GM06990 (cell line): ENCODE measurements at places on chromosomes 2 and 18.
A peak's percentile ranks its signal among the peaks of the same experiment; 100 is the strongest.

- DNase-seq = no peak
Measured at GRCh38 chr2:166436976-166437375, 57.1 kb downstream of the SCN7A start.

- DNase-seq = no peak
Measured at GRCh38 chr2:41906338-41906725, 141.5 kb upstream of the PKDCC start.

- DNase-seq = no peak
Measured at GRCh38 chr2:238096311-238097011, 3.7 kb upstream of the ESPNL start.

DNA sequence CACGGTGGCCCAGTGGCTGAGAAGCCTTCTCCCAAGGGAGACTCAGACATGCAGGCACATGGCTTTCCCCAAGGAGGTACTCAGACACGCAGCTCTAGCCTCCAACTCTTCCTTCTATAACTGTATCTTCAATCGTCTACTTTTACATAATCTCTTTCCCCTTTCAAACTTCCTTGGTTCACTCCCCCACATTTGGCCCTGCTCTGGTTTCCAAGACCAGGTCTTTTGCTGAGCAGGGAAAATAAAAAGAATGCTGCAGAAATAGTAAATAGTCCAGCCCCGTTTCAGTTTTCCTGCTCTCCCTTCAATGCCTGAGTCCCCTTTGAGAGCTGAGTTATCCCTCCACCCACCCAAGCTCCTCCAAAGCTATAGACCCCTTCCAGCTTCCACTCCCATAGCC is 635.0 kb downstream of the ARHGAP15 start:
- no peak for DNase-seq

- DNase-seq = peak; percentile 67
Measured at GRCh38 chr2:136055929-136056688, 61.8 kb downstream of the CXCR4 start.

DNA sequence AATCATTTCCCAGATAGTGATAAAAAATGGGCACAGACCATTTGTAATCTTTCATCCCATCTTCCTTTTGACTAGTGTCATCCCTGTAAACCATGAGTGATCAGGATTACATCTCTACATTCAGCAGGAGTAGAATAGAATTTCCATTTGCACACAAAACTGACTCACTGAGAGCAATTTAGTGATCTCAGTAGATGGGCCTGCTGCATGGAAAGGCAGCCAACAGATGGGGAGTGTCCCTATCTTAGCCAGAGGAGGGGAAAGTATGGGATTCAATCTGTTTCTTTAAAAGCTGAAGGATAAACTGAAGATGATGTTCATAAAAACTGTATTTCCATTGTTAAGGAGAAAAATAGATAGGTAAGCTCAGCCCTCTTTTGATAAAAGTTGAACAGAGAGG is 441.7 kb downstream of the ZNF521 start:
- no peak for DNase-seq

DNA sequence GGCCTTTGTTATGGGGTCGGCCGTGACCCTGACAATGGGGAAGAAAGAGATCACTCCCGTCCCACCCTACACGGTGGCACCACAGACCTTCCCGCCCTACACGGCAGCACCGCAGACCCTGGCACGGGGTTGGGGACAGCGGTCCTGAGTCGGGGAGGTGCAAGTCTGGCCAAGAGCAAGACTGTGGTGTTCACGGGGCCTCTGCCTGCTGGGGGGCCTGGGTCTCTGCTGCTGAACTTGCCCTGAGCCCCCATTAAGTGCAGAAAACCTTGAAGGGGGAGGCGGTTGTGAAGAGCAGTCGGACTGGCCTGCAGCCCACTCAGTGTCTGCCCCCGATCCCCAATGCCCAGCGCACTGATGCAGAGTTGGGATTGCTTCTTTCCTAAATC is 75.9 kb downstream of the SLC66A2 start:
- DNase-seq = no peak

DNA sequence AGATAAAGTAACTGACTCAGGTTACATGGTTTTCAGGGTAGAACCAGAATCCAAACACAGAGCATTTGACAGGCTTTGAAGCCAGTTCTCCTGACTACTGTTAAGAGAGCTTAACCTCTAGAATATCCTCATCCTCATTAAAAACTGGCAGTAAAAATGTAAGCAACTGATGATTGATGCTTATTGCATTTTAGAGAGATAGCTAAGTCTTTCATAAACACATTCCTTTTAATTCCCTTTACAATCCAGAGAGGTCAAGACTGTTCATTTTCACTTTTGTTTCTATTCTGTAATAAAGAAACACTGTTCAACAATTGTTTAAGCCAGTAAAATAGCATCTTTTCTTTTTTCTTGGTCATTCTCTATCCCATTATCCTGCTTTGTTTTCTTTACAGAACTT is 53.9 kb upstream of the RAB27B start:
- DNase-seq = no peak

DNA sequence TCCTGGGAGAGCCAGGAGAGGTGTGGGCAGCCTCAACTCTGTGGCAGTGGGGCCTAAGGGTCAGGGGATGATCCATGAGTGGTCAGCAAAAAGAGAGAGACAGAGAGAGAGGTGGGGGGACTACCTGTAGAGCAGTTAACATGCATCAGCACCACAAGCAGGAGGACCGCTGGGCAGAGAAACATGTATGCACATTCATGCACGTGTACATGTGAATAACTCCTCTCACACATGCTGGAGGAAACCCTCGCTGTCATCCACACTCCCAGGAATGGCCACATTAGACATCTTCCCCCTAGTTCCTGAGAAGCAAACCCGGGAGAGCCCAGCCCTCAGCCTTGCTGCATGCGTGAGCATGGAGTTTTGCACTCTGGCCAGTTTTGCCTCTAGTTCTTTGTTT is 166.1 kb downstream of the SMAD7 start:
- DNase-seq = no peak

DNA sequence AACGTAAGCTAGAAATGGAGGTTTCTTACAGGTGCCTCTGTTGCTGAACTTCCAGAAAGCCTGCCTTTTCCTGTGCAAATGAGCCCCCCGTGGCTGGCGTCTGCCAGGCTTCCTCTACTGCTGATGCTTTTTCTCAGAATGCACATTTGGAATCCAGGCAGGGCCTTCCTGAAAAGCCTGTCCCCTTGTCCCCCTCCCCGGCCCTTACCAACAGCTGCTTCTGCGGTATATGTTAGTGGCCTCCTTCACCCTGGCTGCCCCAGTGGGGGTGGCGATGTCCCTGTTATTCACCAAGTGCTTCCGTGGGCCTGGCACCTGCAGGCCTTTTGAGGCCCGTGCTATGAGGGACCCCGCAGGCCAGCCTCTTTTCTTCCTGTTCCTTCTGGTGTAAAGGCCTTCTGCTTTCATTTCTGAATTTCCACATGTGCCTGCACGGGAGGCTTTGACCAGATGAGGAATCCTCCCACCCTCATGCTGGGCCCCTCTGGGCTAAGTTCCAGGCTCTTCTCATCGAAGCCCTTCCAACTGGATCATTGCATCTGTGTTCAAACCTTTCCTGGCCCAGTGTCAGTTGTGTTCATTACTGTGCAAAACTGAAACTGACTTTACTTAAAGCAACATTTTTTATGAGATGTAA is 10.4 kb downstream of the CNDP2 start:
- DNase-seq = no peak

GRCh38 chr2:191318729-191319078 is 73.5 kb downstream of the MYO1B start:
- DNase-seq = no peak

- DNase-seq = no peak
Measured at GRCh38 chr2:222544661-222545060, 111.2 kb downstream of the FARSB start.

DNA sequence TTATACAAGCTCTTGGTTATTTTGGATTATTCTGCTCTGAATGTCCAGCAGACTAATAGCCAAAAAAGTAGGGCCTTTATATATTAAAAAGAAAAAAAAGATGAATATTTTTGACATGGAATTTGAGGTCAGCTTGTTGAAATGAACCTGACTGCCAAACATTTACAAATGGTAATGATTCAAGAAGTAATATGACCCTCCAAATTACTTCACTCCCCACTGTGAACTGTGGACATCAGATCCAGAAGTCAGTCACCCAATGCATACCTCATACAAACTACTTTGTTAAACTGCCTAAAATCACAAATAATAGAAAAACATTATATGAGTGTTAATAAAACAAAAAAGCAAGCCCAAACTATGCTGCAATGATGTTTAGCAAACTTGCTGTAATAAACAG is 10.0 kb downstream of the EPG5 start:
- no peak for DNase-seq

DNA sequence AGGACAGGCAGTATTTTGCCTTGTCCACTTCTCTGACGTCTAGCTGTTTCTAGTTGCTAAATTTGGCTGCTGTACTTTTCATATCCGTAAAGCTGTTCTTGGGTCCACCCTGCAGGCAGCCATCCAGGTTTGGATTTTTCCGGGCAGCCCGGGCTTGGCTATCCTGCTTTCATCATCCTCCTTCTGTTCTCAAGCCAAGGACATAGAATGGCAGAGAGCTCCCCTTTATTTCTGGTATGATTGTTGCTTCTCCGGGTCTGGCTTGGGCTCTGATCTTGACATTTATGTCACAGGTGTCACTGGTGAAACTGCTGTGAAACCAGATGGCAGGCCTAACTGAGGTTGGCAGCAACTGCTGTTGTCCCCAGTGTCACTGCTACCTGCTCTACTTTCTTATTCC is 35.5 kb downstream of the SCN2A start:
- DNase-seq = no peak

DNA sequence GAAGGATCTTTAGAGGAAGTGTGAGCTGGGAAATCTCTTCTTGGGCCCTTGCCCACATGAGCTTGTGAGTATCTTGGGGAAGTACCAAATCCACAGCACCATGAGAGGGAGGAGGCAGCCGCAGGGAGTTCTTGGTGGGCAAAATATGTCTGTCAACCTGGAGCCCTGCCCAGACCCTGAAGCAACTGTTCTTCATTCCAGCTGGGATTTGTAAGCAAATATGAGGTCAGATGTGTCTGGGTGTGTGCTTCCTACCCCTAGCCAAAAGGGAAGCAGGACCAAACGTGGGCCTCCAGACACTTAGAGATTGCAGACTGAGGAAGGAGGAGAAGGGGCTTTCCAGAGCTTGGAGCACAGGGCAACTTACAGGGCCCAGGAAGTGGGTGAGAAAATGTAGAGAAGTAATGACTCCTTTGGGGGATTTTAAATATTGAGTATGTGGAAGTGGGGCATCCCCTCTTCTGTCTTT is 41.9 kb downstream of the TMEM247 start:
- DNase-seq = no peak

GRCh38 chr18:26738706-26739105 is 126.8 kb downstream of the AQP4 start:
- no peak for DNase-seq

GRCh38 chr2:207983641-207984042 is 41.7 kb downstream of the PLEKHM3 start:
- peak; percentile 24 for DNase-seq

DNA sequence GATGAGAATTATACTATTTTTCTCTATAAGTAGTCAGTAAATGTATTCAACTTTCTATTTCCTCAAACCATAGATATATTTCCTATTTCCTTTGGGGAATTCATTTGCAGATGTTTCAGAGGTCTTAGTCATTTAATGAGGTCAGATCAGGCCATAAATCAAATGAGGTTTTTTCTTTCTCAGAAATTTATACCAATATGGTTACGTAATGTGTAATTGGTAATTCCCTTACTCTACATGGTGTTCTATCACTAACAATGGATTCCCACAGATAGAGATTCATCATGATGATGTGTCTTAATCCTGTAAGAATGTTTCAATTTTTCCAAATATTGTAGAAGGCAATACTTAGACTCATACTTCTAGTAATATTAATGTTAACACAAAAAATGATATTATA is 108.0 kb downstream of the DPP4 start:
- no peak for DNase-seq

- no peak for DNase-seq
Measured at GRCh38 chr2:112814278-112814677, 22.3 kb downstream of the IL1B start.

GRCh38 chr2:210287301-210287700 is 27.7 kb downstream of the MYL1 start:
- no peak for DNase-seq

GRCh38 chr2:128783896-128784295 is 465.2 kb upstream of the HS6ST1 start:
- DNase-seq = no peak

DNA sequence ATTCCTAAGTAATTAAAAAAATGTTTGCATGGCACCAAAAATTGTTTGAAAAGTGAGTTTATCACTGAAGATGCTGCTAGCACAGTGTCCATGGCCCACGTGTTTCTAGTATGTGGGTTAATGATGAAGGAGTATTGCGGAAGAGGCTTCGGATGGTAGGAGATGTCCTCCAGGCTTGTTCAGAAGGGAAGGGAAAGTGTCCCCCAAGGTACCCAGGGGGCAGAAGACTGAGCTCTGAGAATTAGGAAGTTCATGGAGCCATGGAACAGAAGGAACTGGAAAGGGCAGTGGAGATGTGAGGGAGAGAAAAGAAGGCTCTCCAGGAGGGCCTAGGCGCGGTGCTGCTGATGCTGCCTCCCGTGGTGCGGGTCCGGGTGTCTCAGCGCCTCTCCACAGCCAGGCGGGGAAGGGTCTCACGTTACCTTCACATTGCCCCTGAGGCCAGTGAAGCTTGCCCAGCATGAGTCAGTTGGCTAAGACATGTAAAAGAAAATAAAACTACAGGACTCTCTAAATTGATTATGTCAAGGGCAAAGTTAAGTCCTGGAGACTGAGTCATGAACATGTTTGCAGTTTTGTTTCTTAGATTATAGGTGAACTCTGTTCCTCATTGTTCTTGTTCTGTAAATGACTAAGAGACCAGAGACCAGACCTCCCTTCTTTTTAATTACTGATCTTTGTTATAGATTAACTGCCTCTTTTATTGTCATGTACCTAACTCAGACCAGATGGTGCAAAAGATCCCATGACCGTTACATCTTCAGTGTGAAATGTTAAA is 89.0 kb downstream of the MTCL1 start:
- DNase-seq = no peak

GRCh38 chr2:197195518-197195917 is 115.1 kb downstream of the ANKRD44 start:
- no peak for DNase-seq

- peak; percentile 18 for DNase-seq
Measured at GRCh38 chr2:37506407-37507050, 162.1 kb downstream of the QPCT start.

DNA sequence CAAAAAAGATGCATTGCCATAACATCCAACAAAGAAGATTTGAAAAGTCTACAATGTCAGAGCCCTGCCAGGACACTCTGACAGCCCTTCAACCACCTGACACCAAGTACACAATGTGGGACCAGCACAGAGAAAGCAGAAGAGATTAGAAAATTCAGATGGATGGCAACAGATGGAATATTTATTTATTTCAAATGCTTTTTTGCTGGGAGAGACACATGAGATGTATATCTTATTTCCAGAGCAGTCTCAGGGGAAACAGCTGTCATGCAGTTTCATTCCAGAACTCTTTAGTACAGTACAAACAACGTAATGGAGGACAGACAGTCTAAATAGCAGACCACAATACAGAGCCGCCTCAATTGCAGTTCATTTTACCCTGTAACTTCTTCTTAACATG is 110.1 kb downstream of the MAIP1 start:
- DNase-seq = no peak

GRCh38 chr2:219439506-219439905 is 4.9 kb downstream of the SPEG start:
- no peak for DNase-seq

- no peak for DNase-seq
Measured at GRCh38 chr18:75142677-75143076, 66.3 kb downstream of the PTGR3 start.

GRCh38 chr2:104004821-104005220 is 849.1 kb upstream of the POU3F3 start:
- no peak for DNase-seq

- DNase-seq = no peak
Measured at GRCh38 chr18:50842846-50843245, 23.0 kb upstream of the MRO start.

GRCh38 chr2:32532341-32532740 is 95.5 kb upstream of the TTC27 start:
- DNase-seq = no peak
